ENCODE measurements at places on chromosomes 13 and 19.

DNA sequence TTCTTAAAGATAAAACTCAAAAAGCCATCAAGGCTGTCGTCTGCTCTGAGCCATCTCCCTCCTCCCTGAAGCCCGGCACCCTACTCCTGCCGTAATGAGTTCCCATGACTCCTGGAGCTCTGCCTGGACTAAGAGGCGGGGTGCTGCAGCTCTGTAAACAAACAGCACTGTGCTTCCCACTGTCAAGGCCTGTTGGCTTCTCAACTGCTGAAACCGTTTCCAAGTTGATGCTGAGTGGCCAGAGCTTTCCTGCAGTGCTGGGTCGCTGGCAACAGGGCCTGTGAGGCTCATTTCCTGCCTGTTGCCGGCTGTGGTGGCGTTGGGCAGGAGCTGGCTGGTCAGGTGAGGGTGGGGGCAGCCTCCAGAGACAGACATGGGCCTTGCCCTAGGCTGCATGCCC is 26.7 kb upstream of the ISYNA1 start:
- no peak for DNase-seq

- DNase-seq, result no peak
Measured at GRCh38 chr13:110319774-110320509, 12.9 kb downstream of the COL4A2 start.

DNA sequence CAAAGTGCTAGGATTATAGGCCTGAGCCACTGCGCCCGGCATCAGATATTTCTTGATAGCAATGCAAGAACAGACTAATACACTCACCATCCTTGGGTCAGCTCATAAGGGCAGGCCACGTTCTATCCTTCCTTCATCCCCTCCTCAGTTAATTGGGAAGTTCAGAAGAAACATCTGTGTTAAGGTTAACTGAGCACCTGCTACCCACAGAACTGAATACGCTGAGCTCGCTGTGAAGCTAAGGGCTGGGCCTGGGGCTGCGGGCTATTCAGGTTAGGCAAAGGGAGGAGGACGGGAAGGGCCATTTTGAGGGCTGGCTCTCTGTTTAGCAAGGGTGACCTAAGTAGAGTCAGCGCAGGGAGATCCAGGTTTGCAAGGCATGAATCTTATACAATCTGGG is 43.0 kb upstream of the UQCRFS1 start:
- no peak for DNase-seq

GRCh38 chr13:75341028-75341427 is 140.9 kb downstream of the TBC1D4 start:
- no peak for DNase-seq

GRCh38 chr13:41827507-41828213 is 133.2 kb downstream of the VWA8 start:
- no peak for DNase-seq

DNA sequence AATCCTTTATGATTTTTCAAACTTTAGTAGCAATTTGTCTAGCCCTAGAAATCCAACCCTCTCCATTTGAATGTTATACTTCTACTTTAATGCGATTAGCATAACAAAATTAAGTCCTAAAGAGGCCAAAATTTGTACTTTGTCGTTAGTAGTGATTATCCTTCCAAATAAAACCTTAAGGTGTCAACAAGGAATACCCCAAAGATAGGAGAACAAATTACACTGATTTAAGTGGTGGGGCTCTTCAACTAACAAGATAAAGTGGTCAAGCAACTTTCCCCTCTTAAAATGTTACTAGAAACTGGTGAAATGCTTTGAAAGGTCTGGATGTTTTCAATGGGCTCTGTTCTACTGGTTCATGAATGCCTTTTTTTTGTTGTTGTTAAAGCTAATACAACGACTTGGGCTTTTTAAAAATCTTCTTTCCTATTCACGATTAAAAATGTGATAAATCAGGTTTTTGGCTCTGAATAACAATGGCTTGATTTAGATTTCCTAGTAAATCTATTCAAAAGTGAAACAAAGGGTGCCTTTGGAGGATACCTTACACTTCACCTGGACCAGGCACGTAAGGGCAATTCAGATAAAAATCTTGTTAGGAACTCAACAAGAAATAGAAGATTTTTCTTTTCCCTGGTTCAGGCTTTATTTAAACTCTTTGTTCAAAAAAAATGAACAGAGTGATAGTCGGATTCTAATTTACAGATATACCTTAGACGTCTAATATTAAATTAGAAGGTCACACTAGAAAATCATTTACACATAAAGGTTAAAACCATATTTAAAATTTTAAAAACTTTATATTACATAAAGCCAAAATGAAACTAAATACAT is 3.1 kb downstream of the SOX21 start:
- no peak for DNase-seq

- no peak for DNase-seq
Measured at GRCh38 chr19:16136185-16136999, 7.1 kb upstream of the HSH2D start.

- DNase-seq, result no peak
Measured at GRCh38 chr13:110664673-110665072, 41.2 kb downstream of the CARS2 start.

GRCh38 chr13:78228211-78228610 is 309.6 kb upstream of the EDNRB start:
- no peak for DNase-seq

DNA sequence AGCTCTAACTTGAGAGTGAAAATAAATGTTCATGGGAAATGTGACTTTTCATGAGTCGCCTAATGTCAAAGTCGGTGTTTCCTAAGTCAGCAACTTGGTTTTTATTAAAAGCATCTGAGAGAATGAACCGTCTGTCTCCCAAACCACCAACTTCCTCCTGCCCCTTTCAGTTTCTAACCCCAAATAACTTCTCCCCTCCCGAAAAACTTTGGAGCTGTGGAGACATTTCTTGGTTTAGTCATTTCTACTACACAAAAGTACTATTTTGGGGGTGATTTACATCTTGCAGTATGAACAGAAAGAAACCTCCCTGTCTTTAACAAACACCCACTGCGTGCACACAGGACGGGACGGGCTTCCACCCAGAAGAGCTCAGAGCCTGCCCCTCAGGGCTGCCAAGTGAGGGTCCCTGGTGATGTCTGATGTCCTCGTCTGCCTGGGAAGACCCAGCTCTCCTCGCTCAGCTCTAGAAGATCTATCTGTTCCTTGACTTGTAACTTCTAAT is 65.0 kb downstream of the RASA3 start:
- no peak for DNase-seq

GRCh38 chr13:32142956-32143375 is 111.4 kb downstream of the FRY start:
- no peak for DNase-seq

DNA sequence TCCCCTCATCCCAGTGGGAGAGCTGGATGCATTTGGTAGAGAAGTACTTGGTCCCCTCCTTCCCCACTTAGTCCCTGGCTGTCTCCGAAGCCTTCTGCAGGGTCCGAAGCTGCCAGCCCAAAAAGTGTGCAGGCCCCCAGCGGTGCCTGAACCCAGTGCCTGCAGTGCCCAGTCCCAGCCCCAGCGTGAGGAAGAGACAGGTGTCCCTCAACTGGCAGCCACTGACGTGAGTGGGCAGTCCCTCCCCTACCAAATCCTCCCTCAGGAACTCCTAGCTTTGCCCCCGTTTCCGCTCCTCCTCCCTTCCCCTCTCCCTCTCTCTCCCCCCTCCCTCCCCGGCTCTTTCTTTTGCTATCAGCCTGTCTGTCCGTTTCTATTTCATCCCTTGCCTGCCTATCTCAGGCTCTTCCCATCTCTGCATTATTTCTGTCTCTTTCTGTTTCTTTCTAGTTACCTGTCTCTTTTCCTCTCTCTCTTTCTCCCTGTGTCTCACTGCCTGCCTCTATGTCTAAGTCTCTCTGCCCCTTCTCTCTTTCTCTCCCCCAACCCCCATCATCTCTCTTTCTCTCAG is 1.8 kb upstream of the LTBP4 start:
- no peak for DNase-seq

- no peak for DNase-seq
Measured at GRCh38 chr19:28416245-28416644, 796.7 kb downstream of the UQCRFS1 start.

DNA sequence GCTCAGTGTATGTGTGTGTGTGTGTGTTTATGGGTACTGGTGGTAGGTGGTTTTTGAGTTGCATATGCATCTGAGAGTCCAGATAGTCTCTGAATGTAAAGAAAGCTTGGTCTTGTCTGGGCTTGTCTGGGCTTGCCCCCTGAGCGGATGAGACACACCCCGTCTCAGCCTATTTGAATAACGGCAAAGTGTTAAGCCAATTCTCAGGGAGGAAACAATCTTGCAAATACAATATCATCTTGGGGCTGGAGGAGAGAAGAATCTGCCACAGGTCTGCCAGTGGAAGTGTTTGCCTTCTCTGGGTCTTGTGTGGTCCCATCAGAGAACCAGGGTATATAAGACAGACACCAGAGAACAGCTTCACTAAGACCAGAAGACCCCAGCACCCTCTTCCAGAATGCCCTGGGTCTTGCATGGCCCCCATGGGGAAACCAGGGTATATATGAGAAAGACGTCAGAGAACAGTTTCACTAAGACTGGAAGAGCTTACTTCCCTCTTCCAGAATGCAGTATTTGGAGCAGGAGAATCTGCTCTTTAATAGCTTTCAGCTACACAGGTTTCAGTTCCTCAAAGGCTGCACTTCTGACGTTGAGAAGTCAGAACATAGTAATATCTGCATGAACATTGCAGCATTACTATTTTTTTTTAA is 13.3 kb downstream of the CD70 start:
- no peak for DNase-seq

GRCh38 chr19:49395581-49396407 is 7.7 kb downstream of the KASH5 start:
- DNase-seq, result no peak

GRCh38 chr19:49167857-49168409 is 10.3 kb downstream of the TRPM4 start:
- DNase-seq, result no peak

- peak; percentile 77 for DNase-seq
Measured at GRCh38 chr19:37370880-37371661, at the start of gene ZNF527. Gene ZNF527, plus strand, starts transcription at chr19:37371099. Its CDS starts 3,100 bp downstream, at chr19:37374199.

Measured in NCI-H1417 treated with DMSO at 0.1 percent for 48 hours (cell line).